ENCODE measurements at places on chromosomes 7 and 10. TPM values are rescaled to one million over a fixed set of nuclear protein-coding genes. Genes with fewer than 3 reads are reported as not detected.

DNA sequence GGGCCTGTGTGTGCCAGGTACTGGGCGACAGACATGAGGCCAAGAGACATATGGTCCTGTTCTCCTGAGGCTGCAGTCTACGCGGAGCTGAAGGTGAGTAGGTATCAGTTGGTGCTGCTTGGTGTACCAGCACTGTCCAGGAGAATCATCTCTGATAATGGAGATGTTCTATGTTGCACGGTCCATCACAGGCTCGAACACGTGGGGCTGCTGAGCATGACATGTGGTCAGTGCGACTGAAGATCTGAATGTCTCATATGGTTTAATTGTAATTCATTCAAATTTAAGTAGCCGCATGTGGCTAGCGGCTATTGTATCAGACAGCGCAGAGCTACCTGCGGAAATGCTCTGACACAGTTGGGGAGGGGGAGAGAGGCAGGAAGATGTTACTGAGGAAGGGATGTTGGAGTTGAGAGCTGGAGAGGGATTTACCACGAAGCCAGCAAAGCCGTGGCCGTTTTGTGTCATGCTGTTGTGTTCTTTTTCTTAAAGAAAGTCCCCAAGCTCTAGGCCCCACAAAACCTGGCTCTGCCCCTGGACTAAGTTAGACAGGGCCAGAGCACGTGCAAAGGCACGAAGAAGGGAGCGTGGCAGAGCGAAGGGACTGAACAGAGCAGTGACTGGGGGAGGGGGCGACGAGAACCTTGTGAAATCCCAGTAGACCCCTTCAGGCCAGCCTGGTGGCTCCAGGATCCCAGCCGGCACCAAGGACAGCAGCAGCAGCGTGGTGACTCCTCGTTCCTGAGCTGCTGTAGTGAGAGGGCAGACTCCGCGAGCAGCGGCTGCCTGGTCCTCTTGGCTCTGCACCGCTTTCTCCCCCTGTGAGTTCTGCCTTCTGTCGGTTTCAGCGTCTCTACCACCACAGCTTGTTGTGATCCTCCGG, 20.0 kb downstream of the SMKR1 start:
- DNase-seq: no peak

DNA sequence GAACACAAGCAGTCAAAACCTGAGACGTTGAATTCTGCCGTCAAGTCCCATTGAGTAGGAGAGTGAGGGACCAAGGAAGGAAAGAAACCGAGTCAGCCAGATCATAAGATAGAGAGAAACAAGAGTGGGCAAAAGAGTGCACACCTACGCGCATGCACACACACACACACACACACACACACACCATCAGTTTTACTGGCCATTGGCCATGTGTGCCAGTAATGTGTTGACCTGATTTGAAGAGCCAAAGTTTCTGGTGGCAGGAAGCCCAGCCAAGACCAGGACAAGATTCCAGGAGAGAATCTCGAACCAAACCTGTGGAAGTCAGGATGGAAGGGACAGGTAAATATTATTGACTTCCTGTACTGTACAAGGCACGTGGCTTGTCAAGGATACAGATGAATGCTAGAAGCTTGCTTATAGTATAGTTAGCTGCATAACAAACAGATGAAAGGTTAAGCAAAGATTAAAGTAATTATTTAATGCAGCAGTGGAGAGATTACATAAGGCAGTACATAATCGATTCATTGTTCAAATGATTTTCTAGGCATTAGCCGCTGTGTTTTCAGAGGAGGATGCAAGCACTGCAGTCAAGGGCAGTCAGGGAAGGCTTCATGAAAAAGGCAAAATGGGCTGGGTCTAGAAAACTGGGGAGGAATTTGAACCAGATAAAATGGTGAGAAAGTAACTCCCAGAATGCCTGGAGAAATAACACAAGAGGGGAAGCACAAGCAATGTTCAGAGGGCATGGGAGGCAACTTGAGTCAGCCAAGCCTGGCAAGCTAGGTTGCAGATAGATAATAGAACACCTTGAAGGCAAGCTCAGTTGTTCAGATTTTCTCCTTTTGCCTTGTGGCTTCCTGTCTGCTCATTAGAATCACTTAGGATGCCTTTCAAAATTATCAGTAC, 2.7 kb upstream of the HYCC1 start:
- no peak for DNase-seq

- no peak for DNase-seq
These were observed 208.1 kb downstream of the ARHGAP12 start for GRCh38 chr10:31720546-31720945.

RNF133 gene
- total RNA-seq: 0.76 TPM

GRCh38 chr10:118472415-118473304, 122.8 kb downstream of the PRLHR start:
- no peak for DNase-seq

DNA sequence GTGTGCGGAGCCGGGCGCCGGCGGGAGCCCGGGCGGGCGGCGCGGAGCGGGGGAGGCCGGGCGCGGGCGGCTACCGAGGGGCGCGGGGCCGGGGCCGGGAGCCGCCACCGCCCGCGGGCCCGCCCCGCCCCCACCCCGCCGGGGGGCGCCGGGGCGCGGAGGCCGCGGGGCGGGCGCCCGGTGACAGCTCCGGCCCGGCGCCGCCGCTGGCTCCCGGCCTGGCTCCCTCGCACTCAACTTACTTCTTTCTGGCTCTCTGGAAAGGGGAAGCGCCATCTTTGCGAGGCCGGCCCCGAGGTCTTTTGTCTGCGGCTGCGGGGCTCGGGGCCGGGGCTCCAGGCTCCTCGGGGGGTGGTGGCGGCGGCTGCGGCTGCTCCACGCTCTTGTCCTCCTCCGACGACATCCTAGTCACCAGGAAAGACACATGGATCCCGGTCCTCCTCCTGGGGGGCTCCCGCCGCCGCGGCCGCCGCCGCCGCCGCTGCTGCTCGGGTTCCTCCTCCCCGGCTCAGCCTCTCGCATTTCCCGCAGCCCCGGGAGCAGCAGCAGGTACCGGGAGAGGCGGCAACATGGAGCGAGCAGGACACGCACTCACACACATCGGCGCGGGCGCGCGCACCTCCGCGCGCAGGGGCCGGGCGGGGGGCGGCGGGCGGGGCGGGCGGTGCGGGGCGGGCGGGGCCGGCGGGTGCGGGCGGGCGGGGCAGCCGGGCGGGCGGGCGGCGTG, at the start of gene KMT2C:
TSS of gene KMT2C (minus strand) at position 620 of the 727 bp plus-strand sequence. CDS start at position 403, 217 bp downstream.
- peak; percentile 85 for DNase-seq

TAS2R5 gene
- 1.5 TPM for total RNA-seq

CPXM2 gene
- 200 TPM for total RNA-seq

- no peak for DNase-seq
These were observed 400.5 kb downstream of the PTPRN2 start for GRCh38 chr7:158186864-158187693.

DNA sequence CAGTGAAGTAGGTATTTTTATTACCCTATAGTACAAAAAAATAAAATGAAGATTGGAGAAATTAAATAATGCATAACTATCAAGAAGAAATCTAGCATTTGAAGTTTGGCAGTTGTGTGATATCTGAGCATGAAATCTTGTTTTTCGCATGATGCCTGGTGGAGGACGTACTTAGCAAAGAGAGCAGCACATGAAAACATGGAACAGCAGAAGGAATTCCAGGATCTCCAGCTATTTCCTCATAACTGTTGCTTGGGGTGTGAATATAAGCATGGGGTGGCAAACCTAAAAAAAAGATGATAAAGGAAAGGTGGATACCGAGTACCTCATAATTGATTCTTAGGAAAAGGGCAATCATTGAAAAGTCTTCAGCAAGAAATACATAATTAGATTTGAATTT, 174.3 kb upstream of the FAM3C start:
- DNase-seq: no peak

GRCh38 chr7:132486274-132486610, 90.0 kb downstream of the PLXNA4 start:
- DNase-seq: no peak

GRCh38 chr7:52088008-52088901, 771.6 kb upstream of the COBL start:
- DNase-seq: no peak

DNA sequence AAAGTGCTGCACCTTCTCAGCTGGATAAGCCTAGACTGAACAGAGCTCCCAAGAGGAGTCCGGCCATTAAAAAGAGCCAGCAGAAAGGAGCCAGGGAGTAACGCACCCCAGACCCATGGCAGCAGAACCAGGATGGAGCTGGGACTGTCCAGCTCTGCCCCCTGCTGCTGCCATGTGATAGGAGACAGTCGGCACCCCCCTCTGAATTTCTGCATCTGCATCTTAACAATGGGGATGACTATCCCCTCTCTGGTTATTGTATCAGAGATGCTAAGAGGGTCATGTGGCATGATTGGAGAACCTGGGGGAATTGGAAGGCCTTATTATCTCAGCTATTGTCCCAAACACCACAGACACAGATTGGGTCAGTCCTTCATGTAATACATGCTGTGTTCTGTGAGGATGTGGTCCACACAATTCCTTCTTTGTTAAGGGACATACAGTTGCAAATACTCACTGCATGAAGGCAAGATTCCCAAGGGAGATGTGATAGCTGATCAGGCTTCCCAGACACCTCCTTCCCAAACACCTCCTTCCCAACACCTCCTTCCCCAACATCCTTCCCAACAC, 29.3 kb downstream of the PLEKHS1 start:
- DNase-seq: no peak

CABCOCO1 gene
- total RNA-seq: 1.4 TPM

STK31 gene
- 0.62 TPM for total RNA-seq

- DNase-seq: no peak
These were observed at the start of gene GIMAP5 for GRCh38 chr7:150737265-150738055. Gene GIMAP5, plus strand, starts transcription at chr7:150737418. Its CDS starts 3,467 bp downstream, at chr7:150740885.

CPN1 gene
- total RNA-seq: not detected

All from posterior vena cava (tissue), 2 donors.